ENCODE measurements at places on chromosomes 12 and 14.

DNA sequence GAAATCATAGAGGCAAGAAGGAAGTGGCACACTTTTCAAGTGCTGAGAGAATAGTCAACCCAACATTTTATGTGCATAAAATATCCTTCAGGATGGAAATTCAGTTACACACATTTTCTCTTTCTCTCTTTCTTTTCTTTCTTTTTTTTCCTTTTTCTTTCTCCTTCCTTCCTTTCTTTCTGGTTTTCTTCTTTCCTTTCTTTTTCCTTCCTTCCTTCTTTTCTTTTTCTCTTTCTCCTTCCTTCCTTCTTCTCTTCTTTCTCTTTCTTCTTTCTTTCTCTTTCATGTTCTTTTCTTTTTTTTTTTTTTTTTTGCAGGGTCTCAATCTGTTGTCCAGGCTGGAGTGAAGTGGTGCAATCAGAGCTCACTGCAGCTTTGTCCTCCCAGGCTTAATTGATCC, 38.7 kb upstream of the OR5AU1 start:
- DNase-seq: no peak

DNA sequence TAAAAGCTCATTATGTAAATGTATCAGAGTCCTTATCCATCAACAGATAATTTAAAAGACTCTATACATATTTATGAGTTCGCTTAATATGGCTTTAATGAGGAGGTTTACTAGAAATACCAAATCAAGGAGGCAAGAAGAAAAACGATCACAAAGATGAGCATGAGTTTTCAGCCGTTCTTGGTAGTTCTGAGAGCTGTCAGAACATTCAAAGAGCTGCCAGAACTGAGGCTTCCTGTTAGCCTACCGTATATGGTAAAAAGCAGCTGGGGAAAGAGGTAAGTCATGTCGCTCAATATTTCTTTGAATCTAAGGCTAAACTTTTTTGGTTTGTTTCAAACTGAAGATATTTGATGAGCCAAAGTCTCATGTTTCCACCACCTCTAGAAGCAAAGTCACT, 115.3 kb upstream of the PLXNC1 start:
- no peak for DNase-seq

GRCh38 chr14:31037709-31038221, 11.6 kb upstream of the STRN3 start:
- no peak for DNase-seq

DNA sequence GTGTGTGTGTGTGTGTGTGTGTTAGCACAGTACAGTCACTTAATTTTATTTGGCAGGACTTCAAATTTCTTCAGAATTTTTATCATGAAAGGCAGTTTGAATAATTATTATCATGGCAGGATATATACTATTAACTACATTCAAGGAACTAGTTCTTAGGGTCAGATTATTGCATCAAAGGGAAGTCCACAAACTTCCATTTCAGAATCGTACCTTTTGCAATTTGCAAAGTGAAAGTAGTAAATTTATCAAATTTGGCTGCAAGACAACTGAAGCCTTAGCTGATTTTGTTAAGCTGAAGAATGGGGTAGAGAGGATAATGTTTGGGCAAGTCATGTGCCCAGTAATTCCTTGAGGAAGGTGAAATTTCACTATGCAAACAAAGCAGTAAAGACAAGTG, 68.2 kb downstream of the PLEKHG7 start:
- no peak for DNase-seq

DNA sequence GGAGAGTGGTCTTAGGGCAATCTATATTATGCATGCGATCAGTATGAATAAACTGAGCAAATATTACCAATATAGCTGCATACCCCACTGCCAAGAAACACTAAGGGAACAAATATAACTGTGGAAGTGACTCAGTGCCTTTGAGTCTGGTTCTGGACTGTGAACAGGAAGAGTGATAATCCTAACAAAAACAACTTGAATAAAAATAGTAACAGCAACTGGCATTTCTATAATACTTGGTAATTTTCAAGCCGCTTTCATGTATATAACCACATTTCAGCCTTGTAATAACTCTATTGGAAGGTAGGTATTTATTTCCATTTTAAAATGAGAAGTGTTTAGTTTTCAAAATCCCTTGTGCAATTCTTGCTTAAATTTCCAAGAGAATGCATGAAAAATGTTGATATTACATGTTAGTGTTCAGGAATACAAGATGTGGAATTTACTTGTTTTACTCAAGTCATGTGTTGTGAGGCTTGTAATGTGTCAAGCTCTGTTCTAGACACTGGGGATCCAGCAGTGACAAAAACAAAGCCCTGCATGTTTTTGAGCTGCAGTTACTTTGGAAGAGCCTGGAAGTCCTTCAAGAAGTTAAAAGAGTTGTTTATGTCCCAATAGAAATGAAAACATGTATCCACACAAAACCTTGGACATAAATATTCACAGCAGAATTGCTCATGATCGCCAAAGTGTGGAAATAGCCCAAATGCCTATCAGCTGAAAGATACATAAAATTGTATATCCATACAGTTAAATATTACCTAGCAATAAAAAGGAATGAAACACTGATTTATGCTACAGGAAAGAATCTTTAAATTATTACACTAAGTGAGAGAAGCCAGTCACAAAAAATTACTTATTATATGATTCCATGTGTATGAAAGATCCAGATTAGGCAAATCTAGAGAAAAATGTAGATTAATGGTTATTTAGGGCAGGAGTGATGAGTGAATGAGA, 338.1 kb upstream of the TMEM132C start:
- DNase-seq: no peak

GRCh38 chr12:111100003-111100402, 179.6 kb upstream of the MYL2 start:
- DNase-seq: no peak

DNA sequence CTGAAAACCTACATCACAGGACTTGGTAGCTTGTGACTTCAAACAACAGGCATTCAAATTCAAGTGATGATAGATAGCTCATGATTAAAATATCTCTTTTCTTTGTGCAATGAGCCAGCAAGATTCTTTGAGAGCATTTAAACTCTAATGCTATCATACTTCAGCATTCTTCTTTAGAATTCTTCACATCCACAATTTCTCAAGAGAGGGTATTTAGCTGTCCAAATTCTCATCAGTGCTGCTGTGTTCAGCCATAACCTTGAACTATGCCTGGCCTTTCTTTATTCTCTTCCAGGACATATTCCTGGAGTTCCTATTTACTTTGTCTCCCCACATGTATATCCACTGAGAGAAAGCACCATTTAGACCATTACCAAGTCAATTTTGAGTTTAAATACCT, 321.1 kb downstream of the EGLN3 start:
- no peak for DNase-seq

DNA sequence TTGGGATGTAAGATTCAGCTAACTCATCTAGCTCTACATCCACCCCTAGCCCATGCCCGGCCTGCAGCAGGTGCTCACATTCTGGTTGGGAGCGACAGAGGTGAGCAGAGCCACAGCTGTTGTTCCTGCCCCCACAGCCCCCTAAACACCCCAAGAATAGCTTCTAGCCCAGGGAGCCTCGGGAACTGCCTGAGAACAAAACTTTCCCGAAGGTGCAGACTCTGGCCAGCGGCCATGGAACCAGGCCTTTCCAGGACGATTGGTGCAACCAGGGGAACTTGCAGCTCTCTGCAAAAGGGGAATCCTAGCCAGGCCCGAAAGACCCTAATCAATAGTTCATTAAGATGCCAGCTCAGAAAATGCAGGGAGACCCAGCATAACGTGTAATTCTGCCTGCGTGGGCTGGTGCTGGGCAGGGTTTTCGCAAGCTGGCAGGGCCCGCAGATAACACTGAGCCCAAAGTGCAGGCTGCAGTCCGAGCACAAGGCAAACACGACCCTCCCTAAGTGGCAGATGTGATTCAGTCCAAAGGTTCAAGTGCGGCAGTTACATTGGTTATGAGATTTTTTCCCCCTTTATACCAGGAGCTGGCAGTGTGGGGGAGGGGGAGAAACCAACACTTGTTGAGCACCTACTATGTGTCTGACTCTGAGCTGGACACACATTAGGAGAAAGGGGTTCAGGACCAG, 122.5 kb upstream of the MAP1LC3B2 start:
- no peak for DNase-seq

DNA sequence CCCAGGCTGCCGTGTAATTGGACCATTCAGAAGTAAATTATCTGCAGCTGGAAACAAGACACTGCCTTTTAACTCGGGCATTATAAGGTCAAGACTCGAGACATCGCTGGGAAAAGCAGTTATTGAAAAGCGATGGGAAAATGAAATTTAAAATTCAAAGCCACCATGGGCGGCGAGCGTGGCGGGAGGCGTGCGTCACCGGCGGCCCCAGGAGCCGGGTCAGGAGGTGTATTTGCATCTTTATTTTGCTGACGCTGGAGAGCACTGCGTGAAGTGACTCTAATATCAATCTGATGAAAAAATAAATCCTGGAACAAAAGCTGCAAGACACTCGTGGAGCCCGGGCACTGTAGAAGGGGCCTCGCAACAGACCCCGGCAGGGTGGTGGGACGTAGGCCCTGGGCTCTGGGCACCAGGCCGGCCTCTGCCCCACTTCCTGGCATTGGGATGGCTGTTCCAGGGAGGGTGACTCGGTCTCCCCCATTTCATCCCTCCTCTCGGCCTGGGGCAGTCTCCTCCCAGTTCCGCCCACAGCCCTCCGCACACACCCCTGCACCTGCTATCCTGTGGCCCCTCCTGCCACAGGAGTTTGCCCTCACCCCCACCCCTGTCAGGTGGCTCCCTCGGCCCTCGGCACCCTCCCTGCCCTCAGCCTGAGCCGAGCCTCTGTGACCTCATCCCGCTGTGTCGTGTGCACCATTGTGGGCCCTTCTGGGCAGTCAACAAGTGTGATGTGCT, 196.2 kb downstream of the KIF26A start:
- DNase-seq: peak; percentile 25

DNA sequence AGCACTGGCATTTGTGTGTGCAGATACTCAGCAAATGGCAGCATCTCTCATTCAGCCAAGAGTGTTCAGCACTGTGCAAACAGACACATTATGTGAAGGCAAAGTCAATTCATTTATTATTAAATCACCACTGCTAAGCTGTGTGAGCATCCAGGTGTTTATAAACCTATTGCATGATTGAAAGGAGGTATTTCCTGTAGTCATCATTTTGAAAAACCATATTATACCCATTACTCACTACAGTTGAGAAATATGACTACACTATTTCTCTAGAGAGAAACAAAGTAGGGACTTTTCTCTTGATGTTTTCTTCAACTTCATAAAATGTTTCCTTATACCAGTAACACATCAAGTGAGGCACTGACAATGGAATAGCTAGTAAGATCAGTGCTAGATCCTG, 13.7 kb downstream of the SPX start:
- no peak for DNase-seq

GRCh38 chr14:23056145-23056955, 970 bp downstream of the CDH24 start:
- no peak for DNase-seq
